ENCODE measurements at places on chromosomes 2 and 18. TPM values are rescaled to one million over a fixed set of nuclear protein-coding genes. Genes with fewer than 3 reads are reported as not detected.

FBXO48 gene
- 3.2 TPM for total RNA-seq

IL36RN gene
- not detected for total RNA-seq

ZBTB7C gene
- total RNA-seq: not detected

ADD2 gene
- 22.3 TPM for total RNA-seq

PROM2 gene
- 0.85 TPM for total RNA-seq

GALNT13 gene
- total RNA-seq: not detected

RAMP1 gene
- total RNA-seq: 12.4 TPM

CXCR2 gene
- not detected for total RNA-seq

GRCh38 chr2:56681659-56682396 is 498.0 kb downstream of the CCDC85A start:
- H3K36me3 ChIP-seq: no peaks in the 10 kb centered on the region
- no peaks in the 10 kb centered on the region for H3K27me3 ChIP-seq
- no peak overlapping the region for H3K27ac ChIP-seq
- H3K4me3 ChIP-seq: no peak overlapping the region

DNA sequence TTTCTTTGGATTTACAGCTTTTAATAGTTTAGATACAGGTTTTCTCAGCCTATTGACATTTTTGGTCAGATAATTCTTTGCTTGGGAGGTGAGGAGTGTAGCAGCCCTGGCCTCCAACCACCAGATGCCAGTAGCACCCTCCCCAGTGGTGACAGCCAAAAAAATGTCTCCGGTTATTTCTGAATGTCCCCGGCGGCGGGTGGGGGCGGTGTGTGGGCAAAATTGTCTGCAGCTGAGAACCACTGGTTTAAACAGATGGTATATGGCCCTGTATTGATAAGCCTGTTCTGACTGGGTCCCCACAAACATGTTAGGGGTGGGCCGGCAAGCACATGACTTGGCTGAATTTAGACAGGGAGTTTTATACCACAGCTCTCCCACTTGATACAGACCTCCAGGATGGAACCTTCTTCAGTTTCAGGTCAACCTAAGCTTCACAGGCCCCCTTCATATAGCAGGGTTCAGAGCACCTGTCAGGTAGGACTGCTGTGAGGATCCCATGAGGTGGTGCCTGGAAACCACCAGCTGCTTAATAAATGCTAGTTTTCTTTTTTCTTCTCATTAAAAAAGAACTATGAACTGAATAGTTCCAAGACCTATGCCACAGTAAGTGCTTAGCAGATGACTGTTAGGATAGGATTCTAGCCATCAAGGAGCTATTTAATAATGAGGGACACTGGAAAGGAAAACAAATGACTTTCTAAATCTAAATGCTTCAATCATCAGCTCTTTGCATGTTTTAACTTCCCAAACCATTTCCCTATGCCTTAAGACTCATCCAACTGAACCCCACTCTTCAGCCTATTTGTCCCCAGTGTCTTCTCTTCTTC is 18.1 kb downstream of the LPIN2 start:
- peaks cover 9% of the 10 kb centered on the region for H3K4me1 ChIP-seq
- DNase-seq: peak; percentile 81
- H3K4me3 ChIP-seq: no peak overlapping the region
- H3K36me3 ChIP-seq: no peaks in the 10 kb centered on the region

GRCh38 chr2:124880995-124881394 is 855.9 kb downstream of the CNTNAP5 start:
- DNase-seq: no peak
- no peaks in the 10 kb centered on the region for H3K4me1 ChIP-seq
- no peaks in the 10 kb centered on the region for H3K36me3 ChIP-seq

GRCh38 chr2:223079378-223079777 is 27.4 kb downstream of the KCNE4 start:
- no peak for DNase-seq
- H3K4me1 ChIP-seq: no peaks in the 10 kb centered on the region
- H3K36me3 ChIP-seq: no peaks in the 10 kb centered on the region
- H3K27ac ChIP-seq: no peak overlapping the region

DNA sequence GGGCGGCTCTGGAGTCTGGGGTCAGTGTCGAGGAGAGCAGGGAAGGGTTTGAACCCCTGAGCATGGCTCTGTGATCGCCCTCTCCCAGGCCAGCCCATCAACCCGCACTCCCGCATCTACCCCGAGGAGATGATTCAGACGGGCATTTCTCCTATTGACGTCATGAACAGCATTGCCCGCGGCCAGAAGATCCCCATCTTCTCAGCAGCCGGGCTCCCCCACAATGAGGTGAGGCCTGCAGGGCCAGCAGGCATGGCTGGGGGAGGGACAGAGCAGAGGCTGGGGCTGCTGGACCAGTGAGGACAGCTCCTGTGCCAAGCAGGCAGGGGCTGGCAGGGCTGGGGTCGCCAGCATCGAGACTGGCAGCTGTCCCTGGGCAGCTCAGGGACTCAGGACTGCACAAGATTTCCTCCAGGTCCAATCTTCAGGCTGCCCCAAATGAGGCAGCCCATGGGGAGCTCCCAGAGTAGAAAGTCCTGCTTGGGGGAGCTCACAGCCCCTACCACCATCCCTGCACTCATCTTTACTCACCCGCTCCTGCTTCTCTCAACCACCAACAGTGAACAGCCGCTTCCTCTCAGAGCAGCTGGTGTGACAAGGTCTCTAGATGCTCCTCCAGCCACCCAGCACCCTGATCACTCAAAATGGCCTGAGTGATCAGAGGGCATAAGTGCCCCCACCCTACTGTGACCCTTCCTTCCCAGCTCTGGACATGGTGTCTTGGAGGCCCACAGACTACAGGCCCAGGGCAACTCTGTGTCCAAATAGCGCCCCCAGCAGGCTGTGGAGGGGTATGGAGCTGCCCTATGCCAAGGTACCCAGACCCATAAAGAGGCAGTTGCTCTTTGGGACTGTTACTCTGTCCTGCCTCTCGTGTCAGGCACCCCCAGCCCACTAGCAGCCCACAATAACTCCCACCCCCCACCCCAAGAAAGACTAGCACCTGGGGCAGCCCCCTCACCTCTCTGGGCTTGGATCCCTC is 18.3 kb upstream of the ANKRD53 start:
- H3K27me3 ChIP-seq: no peaks in the 10 kb centered on the region
- H3K4me1 ChIP-seq: peaks cover 12% of the 10 kb centered on the region
- no peaks in the 10 kb centered on the region for H3K36me3 ChIP-seq
- H3K4me3 ChIP-seq: no peak overlapping the region
- H3K27ac ChIP-seq: no peak overlapping the region

GRCh38 chr2:128472789-128473174 is 154.1 kb upstream of the HS6ST1 start:
- no peak for DNase-seq
- H3K4me3 ChIP-seq: no peak overlapping the region
- H3K27ac ChIP-seq: no peak overlapping the region
- peaks cover 18% of the 10 kb centered on the region for H3K4me1 ChIP-seq

DNA sequence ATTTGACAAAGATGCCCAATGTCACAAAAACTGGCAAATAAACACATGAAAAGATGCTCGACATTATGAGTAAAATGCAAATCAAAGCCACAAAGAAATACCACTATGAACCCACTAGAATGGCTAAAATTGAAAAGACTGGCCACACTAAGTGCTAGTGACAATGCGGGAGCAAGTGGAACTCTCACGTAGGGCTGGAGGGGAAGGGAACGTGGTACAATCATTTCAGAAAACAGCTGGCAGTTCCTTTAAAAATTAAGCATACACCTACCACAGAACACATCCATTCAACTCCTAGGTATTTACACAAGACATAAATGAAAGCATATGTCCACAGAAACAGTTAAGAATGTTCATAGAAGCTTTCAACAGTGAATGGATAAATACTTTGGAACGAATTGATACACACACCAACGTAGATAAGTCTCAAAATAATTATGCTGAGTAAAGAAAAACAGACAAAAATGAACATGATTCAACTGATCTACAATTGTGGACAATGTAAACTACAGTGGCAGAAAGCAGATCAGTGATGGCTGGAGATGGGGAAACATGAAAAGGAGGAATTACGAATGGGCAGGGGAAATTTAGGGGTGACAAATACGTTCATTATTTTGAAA is 71.7 kb downstream of the MYOM1 start:
- H3K4me3 ChIP-seq: no peak overlapping the region
- no peaks in the 10 kb centered on the region for H3K36me3 ChIP-seq
- H3K27me3 ChIP-seq: no peaks in the 10 kb centered on the region
- H3K27ac ChIP-seq: no peak overlapping the region
- H3K4me1 ChIP-seq: no peaks in the 10 kb centered on the region

- no peak for DNase-seq
- no peak overlapping the region for H3K4me3 ChIP-seq
- no peaks in the 10 kb centered on the region for H3K36me3 ChIP-seq
- peaks cover 9% of the 10 kb centered on the region for H3K27me3 ChIP-seq
- H3K27ac ChIP-seq: no peak overlapping the region
Measured at GRCh38 chr2:170332676-170333402, 154.9 kb downstream of the MYO3B start.

DNA sequence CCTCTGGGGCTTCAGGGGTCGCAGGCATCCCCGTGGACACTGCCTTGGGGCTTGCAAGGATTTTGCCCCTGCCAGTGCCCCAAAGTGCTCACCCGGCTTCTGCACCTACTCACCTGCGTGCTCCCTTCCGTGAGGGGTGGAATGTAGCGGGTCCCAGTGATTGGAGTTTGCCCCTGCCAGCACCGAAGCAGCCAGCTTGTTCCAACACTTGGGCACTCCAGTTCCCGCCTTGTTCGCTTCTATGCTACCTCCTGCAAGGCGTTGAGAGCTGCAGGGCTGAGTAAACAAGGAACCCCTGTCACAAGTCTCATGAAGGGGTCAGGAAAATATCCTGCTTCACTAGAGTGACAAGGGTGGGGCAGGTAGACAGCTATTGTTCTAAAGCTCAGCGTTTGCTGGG is 631.5 kb downstream of the EPHA4 start:
- no peaks in the 10 kb centered on the region for H3K27me3 ChIP-seq
- no peak overlapping the region for H3K4me3 ChIP-seq
- H3K4me1 ChIP-seq: no peaks in the 10 kb centered on the region
- no peak overlapping the region for H3K27ac ChIP-seq

DNA sequence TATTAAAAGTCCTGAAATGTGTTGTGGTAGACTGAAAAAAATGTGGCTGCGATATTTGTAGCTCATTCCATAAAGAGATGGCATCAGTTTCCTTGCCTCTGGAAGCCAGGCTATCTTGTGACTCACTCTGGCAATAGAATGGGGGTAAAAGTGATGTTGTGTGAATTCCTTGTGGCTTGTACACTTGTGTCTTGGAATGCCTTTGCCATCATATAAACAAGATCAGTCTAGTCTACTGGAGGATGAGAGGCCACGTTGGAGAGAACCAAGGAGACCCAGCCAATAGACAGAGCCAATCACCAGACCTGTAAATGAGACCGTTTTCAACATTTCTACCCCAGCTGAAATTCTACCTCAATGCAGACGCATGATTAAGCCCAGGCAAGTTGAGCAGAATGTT is 254.1 kb downstream of the TRIB2 start:
- H3K36me3 ChIP-seq: no peaks in the 10 kb centered on the region

DNA sequence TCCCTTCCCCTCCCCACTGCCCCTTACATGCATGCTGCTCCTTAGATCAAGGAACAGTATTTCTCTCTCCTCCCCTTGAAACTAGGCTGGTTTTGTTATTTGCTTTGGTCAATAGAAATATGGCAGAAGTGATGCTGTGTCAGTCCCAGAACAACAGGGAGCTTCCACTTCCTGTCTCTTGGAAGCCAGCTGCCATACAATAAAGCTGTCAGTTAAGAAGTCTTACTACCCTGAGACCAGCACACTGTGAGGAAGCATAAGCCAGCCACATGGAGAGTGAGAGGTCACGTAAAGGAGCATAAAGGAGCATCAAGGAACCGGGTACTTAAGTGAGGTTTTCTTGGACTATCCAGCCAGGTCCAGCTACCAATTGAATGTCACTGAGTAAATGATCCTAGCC is 126.6 kb downstream of the NOL4 start:
- H3K4me1 ChIP-seq: no peaks in the 10 kb centered on the region
- no peak overlapping the region for H3K4me3 ChIP-seq
- H3K36me3 ChIP-seq: no peaks in the 10 kb centered on the region
- H3K27me3 ChIP-seq: no peaks in the 10 kb centered on the region
- DNase-seq: no peak

GRCh38 chr18:1585881-1586488 is 681.3 kb downstream of the ADCYAP1 start:
- no peak overlapping the region for H3K27ac ChIP-seq
- peak; percentile 36 for DNase-seq
- no peaks in the 10 kb centered on the region for H3K36me3 ChIP-seq
- no peaks in the 10 kb centered on the region for H3K4me1 ChIP-seq
- H3K4me3 ChIP-seq: no peak overlapping the region
- H3K27me3 ChIP-seq: no peaks in the 10 kb centered on the region

- H3K36me3 ChIP-seq: peaks cover 4% of the 10 kb centered on the region
- no peak overlapping the region for H3K27ac ChIP-seq
- no peak overlapping the region for H3K4me3 ChIP-seq
- H3K4me1 ChIP-seq: no peaks in the 10 kb centered on the region
Measured at GRCh38 chr2:62998949-62999348, 51.7 kb upstream of the OTX1 start.

DNA sequence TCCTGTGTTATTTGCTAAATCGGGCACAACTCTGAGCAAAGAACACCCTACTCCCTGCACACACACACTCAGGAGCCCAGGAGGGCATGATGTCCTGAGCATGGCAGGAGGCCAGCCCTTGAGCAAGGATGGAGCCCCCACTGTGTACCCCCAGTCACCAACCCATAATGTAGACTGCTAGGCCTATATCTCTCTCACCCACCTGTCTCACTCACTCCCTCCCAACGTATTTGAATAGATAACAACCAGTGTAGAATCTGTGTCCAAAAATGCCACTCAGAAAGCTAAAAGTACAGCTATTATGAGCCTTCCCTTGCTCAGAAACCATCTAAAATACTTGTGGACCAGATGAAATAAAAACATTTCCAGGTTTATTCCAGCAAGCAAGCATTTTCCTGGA is 29.3 kb downstream of the MERTK start:
- H3K27me3 ChIP-seq: peaks cover 3% of the 10 kb centered on the region
- no peaks in the 10 kb centered on the region for H3K4me1 ChIP-seq
- H3K4me3 ChIP-seq: no peak overlapping the region
- H3K27ac ChIP-seq: no peak overlapping the region

DNA sequence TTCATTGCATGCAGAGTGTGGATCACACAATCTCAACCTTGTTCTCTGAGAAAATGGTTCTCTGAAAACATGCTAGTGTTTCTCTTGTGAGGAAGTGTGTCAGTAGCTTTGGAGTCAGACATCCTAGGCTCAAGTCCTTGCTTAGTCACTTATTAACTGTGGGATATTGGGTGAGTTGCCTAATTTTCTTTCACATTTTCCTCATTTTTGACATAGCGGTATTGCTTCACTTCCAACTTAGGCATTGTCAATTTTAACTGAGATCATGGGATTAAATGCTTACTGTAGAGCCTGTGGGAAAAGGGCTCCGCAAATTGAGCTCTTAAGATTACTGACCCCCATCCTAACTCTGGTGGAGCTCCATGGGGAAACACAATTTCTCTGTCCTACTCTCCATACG is 622.2 kb downstream of the CNTNAP5 start:
- H3K27ac ChIP-seq: no peak overlapping the region
- no peaks in the 10 kb centered on the region for H3K4me1 ChIP-seq
- no peaks in the 10 kb centered on the region for H3K27me3 ChIP-seq
- no peaks in the 10 kb centered on the region for H3K36me3 ChIP-seq

- H3K4me1 ChIP-seq: no peaks in the 10 kb centered on the region
- no peaks in the 10 kb centered on the region for H3K27me3 ChIP-seq
- no peak for DNase-seq
- H3K27ac ChIP-seq: no peak overlapping the region
Measured at GRCh38 chr18:74906184-74906583, 302.8 kb downstream of the PTGR3 start.

Data from B cell (primary cell).